ENCODE measurements at places on chromosomes 6 and 20.

DNA sequence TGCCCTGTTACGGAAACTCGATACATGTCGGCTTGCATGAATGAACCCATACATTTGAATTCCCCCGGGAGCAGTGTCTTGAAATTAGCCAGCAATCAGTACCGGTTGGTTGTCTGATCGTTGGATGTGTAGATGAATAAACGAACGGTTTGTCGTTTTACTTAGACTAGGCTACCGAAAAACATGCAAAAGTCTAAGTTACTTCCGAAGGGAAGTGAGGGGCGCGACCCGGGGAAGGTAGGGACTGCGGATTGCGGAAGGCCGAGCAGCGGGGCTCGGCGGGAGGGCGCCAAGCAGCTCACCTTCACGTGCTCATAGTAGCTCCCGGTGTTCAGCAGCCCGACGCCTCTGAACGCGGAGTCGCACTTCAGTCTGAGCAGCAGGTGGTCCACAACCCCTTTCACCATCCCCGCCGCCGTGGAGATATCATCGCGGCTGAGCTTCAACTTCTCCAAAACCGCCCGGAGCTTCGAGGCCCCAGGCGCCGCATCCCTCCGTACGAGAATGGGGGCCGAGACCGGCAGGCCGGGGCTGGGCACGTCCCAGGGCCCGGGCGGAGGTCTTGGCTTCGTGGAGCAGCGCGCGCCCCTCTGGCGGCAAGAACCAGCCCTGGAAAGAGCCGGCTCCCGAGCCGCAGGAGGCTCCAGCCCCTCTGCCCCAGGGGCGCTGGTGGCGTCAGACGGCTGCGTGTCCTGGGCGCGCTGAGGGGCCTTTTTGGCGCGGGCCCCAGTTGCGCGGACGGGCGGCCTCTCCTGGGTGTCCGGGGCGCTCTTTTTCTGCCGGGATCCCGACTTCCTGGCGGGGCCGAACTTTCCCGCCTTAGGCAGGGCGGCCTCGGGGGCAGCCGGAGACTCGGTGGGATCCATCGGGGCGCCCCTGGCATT is 632 bp downstream of the CGAS start:
- DNase-seq, result no peak

DNA sequence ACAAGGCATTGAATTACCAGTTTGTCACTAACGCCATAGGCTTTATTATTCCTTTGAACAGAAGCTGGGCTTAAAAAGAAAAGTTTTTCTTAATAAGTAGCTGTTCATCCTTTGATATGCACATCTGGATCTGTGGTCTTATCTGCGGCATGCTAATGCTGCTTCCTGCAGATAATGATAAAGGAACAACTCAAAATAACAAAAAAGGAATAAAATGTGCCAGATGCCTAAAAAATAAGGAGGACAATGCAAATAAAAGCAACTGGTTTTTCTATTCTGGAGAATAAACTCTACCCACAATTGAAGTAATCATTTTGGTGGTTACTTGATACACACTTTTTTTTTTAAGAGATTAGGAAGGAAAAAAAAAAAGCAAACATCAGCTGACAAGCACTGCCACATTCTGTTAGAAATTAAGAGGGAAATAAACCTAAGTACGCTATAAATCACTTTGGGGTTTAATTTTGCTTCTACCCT is 156.8 kb upstream of the SALL4 start:
- no peak for DNase-seq

GRCh38 chr20:48326868-48327267 is 500.9 kb downstream of the PREX1 start:
- no peak for DNase-seq

DNA sequence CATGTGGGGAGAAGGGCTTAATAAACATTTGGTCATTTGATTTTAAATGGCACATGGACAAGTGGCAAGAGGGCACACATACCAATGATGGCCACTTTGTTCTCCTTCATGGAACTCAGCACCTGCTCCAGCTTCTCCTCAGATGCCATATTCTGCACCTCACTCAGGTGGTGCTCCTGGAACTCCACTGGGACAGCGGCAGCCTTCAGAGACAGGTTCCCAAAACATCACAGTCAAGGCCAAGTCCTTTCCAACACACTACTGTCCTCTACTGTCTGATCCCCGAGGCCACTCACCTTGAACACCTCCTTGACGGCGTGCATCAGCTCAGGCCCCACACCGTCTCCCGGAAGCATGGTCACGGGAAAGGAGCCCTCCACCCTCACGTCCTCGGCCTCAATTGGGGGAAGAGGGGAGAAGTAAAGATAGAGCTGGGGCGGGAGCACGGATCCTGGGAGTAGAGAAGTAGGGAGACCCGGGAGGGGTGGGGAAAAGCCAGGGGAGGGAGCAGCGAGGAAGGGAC is 591 bp downstream of the IDH3B start:
- no peak for DNase-seq

- DNase-seq, result no peak
These were observed 656.2 kb downstream of the FRK start for GRCh38 chr6:115404446-115404845.

GRCh38 chr20:50743087-50743486 is 11.7 kb downstream of the PARD6B start:
- DNase-seq, result no peak

GRCh38 chr6:122136386-122136785 is 263.1 kb upstream of the HSF2 start:
- DNase-seq, result no peak

DNA sequence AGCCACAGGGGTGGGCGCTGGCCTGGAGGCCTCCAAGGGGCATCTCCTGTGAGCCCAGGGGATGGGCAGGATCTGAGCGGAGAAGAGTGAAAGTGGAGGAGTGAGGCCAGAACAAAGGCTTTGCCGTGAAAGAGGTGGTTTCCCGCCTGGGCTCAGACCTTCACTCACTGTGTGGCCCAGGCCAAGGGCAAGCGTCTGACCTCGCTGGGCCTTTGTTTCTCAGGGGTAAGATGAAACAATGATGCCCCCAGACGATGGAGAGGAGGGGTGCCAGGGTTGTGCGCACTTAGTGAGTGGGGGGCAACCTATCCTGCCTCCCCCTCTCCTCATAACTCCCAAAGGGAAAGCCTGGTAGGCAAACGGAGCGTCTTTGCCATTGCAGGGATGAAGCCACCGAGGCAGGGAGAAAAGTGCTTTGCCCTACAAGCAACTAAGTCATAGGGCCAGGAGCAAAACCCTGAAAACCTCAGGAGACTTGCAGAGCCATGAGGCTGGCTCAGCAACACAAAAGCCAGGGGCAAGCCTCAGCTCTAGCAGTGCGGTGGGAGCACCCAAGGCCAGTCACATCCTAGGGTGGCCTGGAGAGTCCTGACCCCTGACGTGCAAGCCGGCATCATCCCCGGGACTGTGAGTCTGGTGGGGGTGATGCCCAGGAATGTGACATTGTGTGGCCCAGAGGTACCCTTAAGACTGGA is 897 bp upstream of the STMN3 start:
- DNase-seq, result no peak

DNA sequence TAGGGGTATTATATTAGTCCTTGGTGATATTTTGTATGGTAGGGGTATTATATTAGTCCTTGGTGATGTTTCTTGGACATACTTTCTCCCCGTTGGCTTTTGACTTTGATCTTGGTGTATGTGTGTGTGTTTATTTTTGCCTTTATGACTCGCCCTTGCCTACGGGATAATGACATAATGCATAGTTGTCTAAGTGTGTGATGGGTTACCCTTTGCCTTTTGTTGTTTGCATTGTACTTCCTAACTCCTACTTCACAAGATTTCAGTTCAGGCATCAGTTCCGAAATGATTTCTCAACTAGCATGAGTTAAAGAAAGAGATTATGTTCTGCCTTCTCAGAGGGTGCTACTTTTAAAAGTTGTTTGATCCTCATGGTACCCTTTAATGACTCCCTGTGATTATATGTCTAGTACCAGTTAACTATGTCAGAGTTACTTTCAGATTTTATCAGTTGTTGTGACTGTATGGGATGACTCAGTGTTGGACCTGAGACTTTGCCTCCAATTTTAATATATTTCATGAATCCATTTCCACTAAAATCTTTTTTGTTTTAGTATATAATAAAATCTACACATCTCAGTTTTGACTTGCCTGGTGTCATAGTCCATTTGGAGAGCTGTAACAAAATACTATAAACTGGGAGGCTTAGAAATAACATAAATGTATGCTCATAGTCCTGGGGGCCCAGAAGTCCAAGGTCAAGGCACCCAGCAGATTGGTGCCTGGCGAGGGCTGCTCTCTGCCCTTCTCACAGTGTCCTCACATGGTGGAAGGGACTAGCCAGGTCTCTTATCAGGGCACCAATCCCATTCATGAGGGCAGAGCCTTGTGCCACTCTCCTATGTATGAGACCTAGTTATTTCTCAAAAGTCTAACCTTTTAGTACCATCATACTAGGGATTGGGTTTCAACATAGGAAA is 34.1 kb downstream of the CDYL start:
- DNase-seq, result no peak

GRCh38 chr20:43420192-43420591 is 37.5 kb upstream of the SRSF6 start:
- DNase-seq, result no peak

DNA sequence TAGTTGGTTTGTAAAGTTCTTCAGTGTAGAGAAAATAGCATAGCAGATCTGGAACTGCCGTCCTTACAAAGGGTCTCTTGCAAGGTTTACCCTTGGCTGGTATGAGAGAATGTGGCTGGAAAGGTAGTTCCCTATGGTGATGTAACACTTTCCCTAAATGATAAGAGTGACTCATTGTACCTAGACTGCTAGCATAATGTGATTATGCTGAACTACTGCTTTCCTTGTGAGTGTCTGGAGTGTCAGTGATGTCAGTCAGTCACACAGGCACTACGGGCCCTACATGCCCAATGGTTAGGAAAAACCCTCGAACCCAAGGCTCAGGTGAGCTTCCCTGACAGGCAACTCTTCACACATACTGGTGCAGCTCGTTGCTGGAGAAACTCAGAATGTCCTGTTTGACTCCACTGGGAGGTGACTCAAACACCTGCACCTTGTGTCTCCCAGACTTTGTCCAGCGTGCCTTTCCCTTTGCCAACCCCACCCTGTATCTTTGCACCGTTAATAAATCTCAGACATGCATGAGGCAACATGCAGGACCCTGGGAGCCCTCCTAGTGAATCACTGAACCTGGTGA is 28.4 kb upstream of the LY86 start:
- DNase-seq, result no peak

- no peak for DNase-seq
These were observed 114.4 kb downstream of the SULF2 start for GRCh38 chr20:47670913-47671312.

DNA sequence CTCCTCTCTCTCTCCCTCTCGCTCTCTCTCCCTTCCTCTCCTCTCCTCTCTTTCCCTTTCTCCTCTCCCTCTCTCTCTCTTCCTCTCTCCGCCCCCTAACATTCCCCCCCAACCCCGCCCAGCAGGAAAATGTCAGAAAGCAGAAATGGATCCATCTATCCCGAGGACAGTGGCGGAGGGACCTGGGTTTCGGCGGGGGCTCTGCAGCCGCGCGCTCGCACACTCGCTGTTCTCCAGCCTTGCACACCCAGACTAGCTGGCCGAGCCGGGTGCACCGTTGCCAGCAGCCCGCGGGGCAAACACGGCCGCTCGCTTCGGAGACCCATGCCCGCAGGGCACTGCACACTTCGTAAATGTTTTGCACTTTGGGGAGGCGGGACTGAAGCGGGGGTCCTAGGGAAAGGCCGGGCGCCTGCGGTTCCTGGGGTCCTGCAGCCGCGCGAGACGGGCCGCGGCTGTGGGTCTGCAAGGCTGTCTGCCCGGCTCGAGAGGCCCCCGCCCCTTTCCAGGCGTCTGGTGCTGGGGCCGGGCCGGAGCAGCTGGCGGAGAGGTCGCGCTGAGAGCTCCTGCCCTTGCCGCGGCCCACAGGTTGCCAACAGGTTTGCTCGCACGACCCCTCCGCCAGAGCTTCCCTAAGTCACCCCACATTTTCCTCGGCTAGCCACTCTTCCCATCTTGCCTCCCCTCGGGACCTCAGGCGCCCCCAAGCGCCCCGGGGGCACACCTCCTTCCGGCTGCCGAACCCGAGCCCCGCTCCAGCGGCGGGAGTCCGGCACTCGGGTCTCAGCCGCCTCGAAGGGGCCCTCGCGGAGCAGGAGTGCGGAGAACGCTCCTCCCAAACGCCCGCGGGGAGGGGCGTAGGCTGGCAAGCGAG is 818 bp upstream of the MDGA1 start:
- peak; percentile 23 for DNase-seq

DNA sequence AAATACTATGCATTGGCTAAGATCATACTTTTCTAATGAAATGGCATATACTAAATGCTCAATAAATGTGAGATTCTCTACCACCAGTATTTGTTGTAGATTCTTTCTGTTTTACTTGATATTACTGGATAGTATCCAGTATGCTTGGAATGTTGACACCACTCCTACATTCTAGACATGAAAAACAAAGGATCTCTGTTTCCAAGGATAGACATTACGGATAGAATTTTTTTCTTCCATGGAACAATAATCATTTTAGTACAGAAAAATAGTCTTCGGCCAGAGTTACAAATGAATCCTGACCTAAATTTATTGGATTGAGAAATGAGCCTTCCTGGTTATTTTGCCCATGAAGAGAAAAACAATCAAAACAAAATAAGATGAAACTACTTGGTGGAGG is 258.2 kb upstream of the NT5E start:
- no peak for DNase-seq

GRCh38 chr6:159074120-159074684 is 29.4 kb upstream of the TAGAP start:
- DNase-seq, result no peak

DNA sequence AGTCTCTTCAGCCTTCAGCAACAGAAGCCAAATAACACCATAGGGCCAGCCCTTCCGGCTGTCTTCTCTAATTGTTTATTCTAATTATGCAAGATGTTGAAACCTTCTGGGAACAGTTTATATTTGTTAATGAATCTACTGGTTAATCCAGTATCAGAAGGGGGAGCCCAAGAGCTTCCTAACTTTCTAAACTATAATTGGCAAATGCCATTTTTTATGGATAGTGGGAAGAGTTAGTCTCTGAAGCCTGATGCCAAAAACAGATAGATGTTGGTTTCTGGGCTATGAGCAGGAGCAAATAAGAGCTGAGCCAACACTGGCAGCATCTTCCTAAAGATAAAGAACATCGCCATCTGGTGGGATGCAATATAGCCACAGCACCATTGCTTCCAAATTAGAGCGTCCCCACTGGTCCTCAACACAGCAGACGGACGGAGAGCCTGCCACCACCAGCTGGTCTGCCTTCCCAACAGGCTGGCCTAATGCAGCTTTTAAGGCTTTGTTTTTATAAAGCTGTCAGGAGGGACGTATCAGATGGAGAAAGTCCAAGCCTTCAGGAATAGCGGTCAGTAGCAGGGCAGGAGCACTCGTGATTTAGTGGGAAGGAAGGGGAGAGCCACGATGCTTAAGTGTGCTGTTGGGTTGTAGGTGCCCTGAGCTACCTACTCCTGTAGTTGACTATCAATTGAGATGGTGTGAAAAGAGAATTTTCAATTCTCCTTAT is 118.8 kb downstream of the RALGAPA2 start:
- DNase-seq, result no peak

- DNase-seq, result no peak
These were observed 231.0 kb upstream of the RAB32 start for GRCh38 chr6:146312608-146313007.

GRCh38 chr6:34718976-34719375 is 22.4 kb upstream of the ILRUN start:
- no peak for DNase-seq
